ENCODE measurements at places on chromosomes 2 and 18.

DNA sequence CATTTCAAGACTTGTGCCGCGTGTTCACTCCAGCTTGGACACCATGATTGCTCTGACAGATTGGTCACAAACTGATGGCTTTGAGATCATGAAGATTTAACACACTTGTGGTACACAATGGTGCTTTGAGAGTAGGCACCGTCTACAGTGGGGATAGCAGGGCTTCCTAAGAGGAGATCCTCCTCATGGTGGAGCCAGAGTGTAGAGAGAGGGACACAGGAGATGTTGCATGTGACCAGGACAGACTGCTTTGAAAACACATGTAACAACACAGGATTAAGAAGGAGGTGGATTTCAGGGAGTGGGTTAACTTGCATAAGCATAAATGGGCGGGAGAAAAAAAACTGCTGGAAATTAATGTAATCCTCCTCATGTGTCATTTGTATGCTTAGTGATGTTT, 95.7 kb upstream of the LINC00305 start:
- peak; percentile 18 for DNase-seq

DNA sequence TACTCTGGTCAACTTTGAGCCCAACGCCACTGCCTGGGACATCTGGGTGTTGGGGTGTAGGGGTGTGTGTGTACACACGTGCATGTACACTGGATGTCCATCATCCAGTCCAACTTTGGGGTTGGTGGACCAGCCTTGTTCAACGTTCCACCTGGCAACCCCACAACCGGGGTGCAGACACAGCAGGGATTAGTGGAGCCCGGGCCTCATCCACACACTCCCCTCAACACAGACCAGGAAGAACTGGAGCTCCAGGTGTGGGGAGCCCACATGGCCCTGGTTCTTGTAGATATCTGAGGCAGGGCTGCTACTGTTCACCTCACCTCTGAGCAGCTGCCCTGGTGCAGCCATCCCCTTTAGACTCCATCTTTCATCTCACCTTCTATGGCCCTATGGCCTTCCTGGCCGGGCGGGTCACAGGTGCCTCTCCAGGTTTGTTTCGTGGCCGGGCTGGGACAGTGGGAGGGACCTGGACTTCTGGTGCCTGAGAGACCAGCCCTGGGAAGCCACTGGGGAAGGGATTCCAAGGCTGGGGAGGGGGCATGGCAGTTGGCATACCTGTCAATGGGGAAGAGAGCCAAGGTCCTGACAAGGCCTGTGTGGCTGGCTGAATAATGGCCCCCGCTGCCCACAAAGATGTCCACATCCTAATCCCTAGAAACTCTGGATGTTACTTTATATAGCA, 7.5 kb downstream of the NEU2 start:
- DNase-seq = no peak

- DNase-seq = no peak
Observed at GRCh38 chr2:183214680-183215079, 90.4 kb downstream of the NUP35 start.

GRCh38 chr18:2692508-2692907, 37.0 kb downstream of the SMCHD1 start:
- DNase-seq = no peak

GRCh38 chr18:64259871-64260270, 111.0 kb upstream of the LINC00305 start:
- no peak for DNase-seq

DNA sequence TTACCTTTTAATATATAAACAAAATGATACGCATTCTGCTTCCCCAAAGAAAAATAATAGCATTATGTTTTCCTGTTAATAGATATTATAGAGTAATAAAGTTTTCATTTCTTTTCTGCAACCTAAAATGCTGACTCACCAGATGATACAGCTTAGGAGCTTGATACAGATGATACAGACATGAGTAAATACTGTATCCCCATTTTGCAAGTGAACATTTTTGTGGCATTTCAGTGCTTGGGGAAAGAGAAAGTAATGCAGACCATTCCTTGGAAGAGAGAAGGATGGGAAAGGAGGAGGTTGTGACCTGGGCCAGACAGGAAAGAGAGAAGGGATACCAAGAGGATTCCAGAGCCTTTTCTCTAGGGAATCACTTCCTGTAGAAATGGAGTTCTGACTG, 97.5 kb upstream of the FSHR start:
- DNase-seq = no peak

- no peak for DNase-seq
Observed at GRCh38 chr2:225600444-225600843, 200.9 kb downstream of the NYAP2 start.

DNA sequence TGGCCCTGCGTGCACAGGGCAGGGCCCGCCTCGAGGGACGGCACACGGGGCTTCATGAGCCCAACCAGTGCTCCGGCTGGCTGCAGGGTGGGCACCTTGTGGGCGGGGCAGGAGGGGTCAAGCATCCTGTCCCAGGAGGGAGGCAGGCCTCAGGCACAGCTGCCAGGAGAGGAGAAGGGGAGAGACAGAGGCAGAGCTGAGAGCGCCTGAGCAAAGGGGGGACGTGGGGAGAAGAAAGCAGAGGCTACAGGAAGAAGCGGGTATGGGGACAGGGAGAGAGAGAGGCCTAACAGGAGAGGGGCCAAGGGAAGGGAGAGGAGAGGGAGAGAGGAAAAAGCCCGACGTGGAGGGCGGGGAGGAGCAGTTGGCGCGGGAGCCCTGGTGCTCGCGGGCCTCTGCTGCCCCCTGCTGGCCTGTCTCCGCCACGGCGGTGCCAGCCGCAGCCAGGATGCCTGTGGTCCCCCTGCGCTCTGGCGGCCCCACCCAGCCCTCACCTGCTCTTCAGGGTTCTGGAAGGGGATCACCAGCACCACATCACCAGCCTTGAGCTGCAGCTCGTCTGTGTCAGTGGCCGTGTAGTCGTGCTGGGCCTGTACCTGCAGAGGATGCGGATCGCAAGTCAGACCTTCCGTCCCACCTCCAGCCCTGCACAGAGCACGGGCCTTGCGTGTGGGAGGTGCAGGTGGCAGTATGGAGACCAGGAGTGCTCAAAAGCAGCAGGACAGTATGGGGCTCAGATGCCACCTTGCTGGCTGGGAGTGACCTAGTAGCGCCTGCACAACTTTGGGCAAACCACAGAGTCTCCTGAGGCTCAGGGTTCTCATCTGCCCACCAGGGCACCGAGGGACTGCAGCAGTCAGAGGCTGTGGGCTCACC, 56.8 kb downstream of the BIN1 start:
- no peak for DNase-seq

- DNase-seq = no peak
Observed at GRCh38 chr2:155525199-155525598, 807.3 kb downstream of the NR4A2 start.

- no peak for DNase-seq
Observed at GRCh38 chr2:111664275-111664850, 219.6 kb downstream of the ANAPC1 start.

DNA sequence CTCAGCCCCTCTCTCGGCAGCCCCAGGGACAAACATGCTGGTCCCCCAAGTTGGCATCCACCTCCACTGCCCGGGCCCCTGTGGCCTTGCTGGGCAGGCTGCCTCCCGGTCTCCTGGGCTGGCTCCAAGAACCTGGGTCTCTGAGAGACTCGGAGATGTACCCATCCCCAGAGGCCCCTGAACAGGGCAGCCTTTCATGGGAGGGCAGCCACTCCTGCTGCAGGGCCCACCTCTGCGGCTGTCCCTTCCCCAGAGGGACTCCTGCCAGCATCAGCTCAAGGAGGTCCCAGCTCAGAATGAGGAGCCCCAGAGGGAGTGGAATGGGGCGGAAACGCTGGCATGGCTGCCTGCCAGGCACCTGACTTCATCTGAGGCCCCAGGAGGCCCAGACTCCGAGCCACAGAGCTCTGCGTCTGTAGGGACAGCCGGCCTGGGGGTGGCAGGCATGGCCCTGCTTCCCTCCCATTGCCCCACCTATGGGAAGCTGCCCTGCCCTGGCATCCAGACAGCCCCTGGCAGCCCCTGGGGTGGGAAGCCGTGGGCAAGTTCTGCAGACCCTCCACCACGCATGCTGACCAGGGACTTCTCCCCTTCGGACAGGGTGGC, 857 bp upstream of the CROCC2 start:
- DNase-seq = no peak

- no peak for DNase-seq
Observed at GRCh38 chr2:146762786-146763185, 1082.0 kb upstream of the ACVR2A start.

- no peak for DNase-seq
Observed at GRCh38 chr2:96669539-96670215, 27.1 kb downstream of the FER1L5 start.

DNA sequence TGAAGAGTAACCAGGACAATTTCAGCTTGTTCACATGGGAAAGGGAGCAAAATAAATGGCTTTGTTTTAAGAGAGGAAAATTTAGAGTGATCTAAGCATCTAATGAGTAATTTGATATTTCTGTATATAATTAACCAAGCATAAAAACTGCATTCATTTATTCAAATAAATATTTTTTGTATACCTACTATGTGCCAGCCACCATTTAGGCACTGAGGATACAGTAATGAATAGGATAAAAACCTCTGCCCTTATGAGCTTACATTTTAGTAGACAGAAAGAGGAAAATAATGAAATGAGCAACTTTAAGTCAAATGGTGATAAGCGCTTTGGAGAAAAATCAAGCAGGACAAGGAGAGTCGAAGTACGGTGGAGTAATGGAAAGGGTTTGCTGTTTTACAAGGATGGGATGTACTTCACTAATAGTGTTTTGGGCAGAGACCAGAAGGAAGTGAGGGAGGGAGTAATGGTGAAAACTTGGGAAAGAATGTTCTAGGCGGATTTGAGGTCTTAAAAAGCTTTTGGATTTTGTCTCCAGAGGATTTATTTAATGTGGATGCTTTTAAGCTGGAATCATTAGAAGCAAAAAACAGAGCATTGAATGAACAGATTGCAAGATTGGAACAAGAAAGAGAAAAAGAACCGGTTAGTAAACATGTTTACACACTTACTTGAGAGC, 17.4 kb downstream of the NDC80 start:
- no peak for DNase-seq

- DNase-seq = no peak
Observed at GRCh38 chr2:206457188-206457634, 13.9 kb downstream of the ADAM23 start.

- no peak for DNase-seq
Observed at GRCh38 chr2:21656330-21657075, 532.7 kb downstream of the TDRD15 start.

- peak; percentile 26 for DNase-seq
Observed at GRCh38 chr2:234564699-234565098, 67.8 kb upstream of the ARL4C start.

DNA sequence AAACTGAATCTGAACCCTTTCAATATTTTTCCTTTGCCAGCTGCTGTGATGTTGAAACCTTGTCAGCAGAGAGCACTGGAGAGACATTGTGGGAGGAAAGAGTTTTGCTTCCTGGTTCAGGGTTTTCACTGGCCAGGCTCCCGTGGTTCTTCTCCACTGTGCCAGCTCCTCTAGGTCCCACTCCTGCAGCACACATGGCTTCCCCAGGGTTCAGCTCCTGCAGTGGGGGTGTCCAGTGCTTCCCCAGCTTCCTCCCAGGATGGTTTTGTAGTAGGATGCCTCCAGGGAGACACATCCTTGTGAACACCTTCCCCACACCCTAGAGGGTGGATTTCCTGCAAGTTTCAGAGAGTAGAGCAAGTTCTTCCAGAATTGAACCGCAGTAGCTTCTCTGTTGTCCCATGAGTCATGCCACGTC, 24.0 kb upstream of the SULT1C3 start:
- peak; percentile 0 for DNase-seq

- DNase-seq = no peak
Observed at GRCh38 chr18:57859314-57859713, 56.2 kb upstream of the ATP8B1 start.

DNA sequence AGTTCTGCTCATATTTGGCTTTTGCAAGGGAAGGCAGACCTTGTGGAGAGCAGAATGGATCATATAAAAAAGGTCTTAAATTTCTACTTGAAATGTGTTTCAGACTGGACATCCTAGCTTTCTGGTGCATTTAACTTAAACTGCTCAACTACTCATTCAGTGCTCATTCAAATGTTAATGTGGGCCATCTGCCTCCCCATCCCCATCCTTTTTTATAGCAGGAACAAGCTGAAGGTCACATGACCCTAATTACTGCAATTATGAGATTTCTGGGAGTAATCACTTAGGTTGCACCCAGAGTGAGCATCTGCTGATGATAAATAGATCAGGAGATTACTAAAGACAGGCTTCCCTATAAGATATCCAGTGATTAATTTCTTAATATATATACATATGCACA, 96.1 kb downstream of the MAP2 start:
- no peak for DNase-seq

DNA sequence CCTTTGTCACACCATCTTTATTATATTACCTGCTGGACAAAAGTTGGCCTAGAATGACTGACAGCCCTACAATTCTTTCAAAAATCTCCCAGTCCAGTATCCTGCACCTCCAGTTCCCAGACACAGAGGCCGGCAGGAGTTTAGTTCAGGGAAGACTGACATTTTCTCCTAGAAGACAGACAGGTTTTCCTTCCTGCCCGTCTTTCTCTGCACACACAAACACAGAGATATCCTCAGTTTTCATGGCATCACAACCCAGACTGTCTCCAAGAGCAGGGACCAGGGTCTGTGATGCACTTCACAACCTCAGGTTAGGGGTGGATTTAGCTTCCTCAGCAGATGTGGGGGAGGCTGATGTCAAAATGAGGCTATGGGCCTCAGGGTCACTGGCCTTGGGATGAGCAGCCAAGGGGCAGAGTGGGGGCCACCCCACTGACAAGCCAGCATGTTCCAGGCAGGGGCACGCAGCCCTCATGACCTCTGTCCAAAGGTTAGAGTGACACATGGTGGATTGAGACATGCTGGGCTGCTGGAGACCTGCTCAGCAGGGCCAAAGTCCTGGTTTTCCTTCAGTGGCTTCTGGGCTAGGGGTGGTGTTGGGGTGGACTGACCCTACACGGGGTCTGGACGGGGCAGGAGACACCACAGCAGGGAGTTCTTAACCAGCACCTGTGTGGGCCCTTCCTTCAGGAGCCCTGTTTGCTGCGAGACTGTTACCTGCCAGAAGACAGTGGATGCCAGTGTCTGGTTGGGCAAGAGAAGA, 70.5 kb downstream of the SFXN5 start:
- no peak for DNase-seq

Data from NCI-H1092 (cell line).